Activated CD4-positive, alpha-beta T cell treated with anti-CD3 and anti-CD28 coated beads, Interleukin-2, amount 10 ng/mL, durations not matched to agents 7 days and 5 days (primary cell): ENCODE measurements at places on chromosomes 2 and 18. TPM values are rescaled to one million over a fixed set of nuclear protein-coding genes. Genes with fewer than 3 reads are reported as not detected.

ALLC gene
- not detected for total RNA-seq

NAT8 gene
- not detected for total RNA-seq

RAPH1 gene
- 2.1 TPM for total RNA-seq

MAL gene
- total RNA-seq, result 237 TPM

MYCN gene
- total RNA-seq, result not detected

- no peak overlapping the region for H3K4me3 ChIP-seq
- no peak overlapping the region for H3K27ac ChIP-seq
- DNase-seq, result no peak
- no peaks in the 10 kb centered on the region for H3K36me3 ChIP-seq
Observed at GRCh38 chr2:239424337-239425045, 23.7 kb upstream of the HDAC4 start.

DNA sequence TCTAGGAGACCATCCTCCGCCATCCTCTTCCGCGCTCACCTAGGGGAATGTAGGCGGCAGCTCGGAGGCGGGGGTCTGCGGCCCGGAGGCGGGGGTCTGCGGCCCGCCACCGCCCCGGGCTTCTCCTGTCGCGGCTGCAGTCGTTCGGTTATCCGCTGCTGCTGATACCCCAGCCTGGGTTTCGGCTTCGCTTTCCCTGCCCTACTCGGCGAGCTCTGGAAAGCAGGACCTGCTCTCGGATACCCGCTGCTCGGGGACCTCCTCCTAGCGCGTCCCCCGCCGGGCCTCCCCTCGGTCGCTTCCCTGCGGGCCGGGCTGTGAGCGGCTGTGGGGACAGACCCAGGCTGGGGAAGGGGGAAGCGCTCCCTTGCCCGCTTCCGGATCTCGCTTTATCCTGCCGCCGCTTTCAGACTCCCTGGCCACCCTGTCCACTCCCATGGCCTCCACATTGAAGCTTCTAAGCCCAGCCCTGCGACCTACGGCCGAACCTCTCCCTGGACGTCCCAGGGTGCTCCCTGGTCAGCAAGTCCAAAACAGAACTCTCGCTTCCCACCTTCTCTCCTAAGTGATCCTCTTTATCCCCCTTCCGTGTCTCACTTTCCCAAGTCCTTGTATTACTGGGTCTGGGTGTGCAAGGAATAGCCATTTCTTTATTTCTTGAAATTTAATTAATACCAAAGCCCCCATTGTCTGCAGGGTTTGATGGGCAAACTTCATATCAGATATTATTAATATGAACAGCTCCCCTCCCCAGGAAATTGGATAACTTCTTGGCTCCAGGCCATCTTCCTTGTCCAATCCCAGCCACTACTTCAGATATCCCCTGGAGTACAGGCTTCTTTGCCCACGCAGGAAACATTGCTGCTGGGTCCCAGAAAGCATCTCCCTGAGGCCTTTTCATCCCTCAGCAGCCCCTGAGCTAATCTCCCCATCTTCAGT lies 769 bp downstream of the FKBP1B start:
- peaks cover 2% of the 10 kb centered on the region for H3K36me3 ChIP-seq
- peaks cover 24% of the 10 kb centered on the region for H3K4me1 ChIP-seq
- no peak overlapping the region for H3K27ac ChIP-seq
- DNase-seq, result peak; percentile 17
- H3K27me3 ChIP-seq, result peaks cover 7% of the 10 kb centered on the region

DNA sequence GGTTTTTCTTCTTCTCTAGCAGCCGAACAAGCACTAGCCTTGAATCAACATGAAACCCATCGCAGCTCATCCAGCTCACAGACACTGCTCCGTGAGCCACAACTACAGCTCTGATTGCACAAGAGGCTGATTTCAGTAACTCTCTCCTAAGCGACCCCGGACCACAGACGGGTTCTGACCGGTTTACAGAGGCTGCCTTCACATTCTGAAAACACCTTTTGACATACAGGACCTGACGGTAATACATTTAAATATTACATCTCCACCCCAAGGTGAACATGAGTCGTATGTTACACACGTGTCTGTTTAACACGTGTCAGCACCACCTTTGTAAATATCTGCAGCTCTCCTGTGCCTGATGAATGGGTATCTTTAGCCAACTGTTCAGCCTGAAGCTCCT lies 120.7 kb downstream of the TMEM18 start:
- H3K4me1 ChIP-seq, result no peaks in the 10 kb centered on the region
- peaks cover 1% of the 10 kb centered on the region for H3K27me3 ChIP-seq
- DNase-seq, result no peak
- no peak overlapping the region for H3K27ac ChIP-seq
- H3K36me3 ChIP-seq, result no peaks in the 10 kb centered on the region
- H3K4me3 ChIP-seq, result no peak overlapping the region

GRCh38 chr2:42125841-42126594 lies 43.1 kb upstream of the EML4 start:
- peak overlapping the region; percentile 54 for H3K27ac ChIP-seq
- peaks cover 74% of the 10 kb centered on the region for H3K4me1 ChIP-seq
- no peak overlapping the region for H3K4me3 ChIP-seq
- peaks cover 11% of the 10 kb centered on the region for H3K36me3 ChIP-seq
- DNase-seq, result no peak

DNA sequence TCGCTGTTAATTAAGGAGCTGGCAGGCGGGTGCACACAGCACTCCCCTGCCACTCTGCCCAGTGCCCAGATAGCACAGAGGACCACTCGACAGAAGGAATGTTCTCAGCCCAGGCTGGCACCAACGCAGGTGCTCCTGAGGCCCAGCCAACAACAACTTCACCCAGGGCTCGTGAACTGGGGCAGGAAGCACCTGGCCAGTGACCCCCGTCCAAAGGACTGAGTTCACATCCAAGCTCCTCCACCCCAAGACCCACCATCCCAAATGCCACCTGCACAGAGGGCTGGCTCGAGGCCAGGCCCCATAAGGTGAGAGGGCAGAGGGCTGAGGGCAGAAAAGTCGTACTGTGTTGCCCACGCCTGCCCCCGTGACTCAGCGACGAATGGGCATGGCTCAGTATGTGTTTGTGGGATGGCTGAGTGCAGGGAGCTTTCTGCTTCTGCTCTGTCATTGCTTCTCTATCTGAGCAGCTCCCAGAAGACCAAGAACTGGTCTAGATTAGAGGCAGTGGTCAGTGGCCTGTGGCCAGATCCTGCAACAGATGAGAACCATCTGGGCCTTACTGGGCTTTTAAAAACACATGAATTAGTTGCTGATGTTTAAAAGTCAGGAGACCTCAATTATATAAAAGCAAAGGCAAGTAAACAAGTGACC lies 68.4 kb downstream of the POLR1A start:
- DNase-seq, result peak; percentile 31
- H3K4me1 ChIP-seq, result peaks cover 84% of the 10 kb centered on the region
- H3K27me3 ChIP-seq, result no peaks in the 10 kb centered on the region
- peaks cover 55% of the 10 kb centered on the region for H3K36me3 ChIP-seq
- H3K4me3 ChIP-seq, result peak overlapping the region; percentile 65

- no peak overlapping the region for H3K4me3 ChIP-seq
- no peak for DNase-seq
- no peaks in the 10 kb centered on the region for H3K4me1 ChIP-seq
- peaks cover 2% of the 10 kb centered on the region for H3K27me3 ChIP-seq
Observed at GRCh38 chr2:195861821-195862220, 204.8 kb downstream of the SLC39A10 start.

DNA sequence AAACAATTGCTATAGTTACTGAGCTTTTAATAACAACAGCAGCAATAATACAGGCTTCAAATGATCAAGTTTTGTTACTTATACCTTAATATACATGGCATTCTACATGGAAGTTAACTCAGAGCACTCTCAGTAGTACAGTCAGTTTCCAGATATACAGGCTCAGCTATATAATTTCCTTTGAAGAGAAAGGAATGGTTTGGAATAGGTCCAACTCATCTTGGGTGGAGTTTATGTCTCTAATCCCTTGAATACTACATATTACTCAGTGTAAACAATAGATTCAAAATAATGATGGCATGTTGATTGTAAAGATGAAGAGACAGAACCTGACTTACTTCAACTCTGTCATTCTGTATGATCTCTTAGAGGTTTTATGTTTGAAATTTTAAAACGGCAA lies 174.9 kb downstream of the EPHA4 start:
- DNase-seq, result no peak
- no peak overlapping the region for H3K27ac ChIP-seq
- H3K4me1 ChIP-seq, result no peaks in the 10 kb centered on the region

DNA sequence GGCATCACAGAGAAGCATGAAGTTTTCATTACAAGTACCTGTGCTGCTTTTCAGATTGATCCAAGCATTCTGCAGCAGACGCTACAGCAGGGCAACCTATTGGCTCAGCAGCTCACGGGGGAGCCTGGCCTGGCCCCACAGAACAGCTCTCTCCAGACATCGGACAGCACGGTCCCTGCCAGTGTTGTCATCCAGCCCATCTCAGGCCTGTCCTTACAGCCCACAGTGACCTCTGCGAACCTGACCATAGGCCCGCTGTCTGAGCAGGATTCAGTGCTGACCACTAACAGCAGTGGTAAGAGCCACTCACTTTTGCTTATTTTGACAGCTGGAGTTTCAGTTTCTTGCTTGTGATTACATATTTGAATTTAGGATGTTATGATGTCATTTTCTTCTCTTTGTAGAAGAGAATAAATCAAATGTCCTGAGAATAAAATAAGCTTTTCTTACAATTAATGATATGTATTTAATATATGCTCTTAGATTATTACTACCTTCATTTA lies 104.9 kb downstream of the ZNF236 start:
- no peak for DNase-seq
- H3K4me1 ChIP-seq, result peaks cover 7% of the 10 kb centered on the region
- H3K27ac ChIP-seq, result no peak overlapping the region
- H3K27me3 ChIP-seq, result no peaks in the 10 kb centered on the region
- peaks cover 43% of the 10 kb centered on the region for H3K36me3 ChIP-seq

GRCh38 chr2:152611458-152612231 lies 105.6 kb downstream of the PRPF40A start:
- no peaks in the 10 kb centered on the region for H3K27me3 ChIP-seq
- peaks cover 18% of the 10 kb centered on the region for H3K4me1 ChIP-seq
- no peak for DNase-seq
- H3K4me3 ChIP-seq, result no peak overlapping the region
- H3K27ac ChIP-seq, result peak overlapping the region; percentile 14

DNA sequence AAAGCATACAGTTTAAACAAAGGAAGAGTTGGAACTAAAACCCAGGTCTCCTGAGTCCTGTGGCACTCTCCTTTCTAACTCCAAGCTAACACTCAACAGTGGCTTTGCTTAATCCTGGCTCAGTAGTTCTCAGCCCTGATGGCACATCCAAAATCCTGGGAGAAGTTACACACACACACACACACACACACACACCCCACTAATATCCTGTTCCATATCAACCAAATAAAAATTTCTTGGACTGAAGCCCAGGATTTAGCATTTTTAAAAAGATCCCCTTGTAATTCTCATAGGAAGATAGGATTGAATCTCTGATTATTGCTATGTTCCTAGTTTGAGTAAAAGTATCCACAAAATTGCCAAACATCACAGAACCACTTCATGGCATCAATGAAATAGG lies 136.1 kb upstream of the RIOK3 start:
- H3K27me3 ChIP-seq, result no peaks in the 10 kb centered on the region
- no peak overlapping the region for H3K27ac ChIP-seq
- H3K36me3 ChIP-seq, result peaks cover 8% of the 10 kb centered on the region

DNA sequence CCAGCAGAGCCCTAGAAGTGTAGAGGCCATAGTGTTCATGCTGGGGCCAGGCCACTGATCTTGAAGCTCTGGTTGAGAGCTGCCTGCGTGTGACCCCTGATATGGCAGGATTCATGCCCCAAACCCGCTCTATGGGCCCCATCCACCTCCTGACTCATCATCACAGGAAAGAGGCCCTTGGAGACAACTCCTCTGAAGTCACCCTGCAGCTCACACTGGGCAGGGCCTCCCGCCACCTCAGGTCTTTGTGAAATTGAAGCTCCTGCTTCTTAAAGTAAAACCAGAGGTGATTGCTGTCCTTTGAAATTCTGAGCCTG lies 12.0 kb upstream of the TUBB6 start:
- H3K27me3 ChIP-seq, result peaks cover 4% of the 10 kb centered on the region
- H3K27ac ChIP-seq, result no peak overlapping the region
- H3K4me1 ChIP-seq, result no peaks in the 10 kb centered on the region
- no peak for DNase-seq
- H3K36me3 ChIP-seq, result no peaks in the 10 kb centered on the region

DNA sequence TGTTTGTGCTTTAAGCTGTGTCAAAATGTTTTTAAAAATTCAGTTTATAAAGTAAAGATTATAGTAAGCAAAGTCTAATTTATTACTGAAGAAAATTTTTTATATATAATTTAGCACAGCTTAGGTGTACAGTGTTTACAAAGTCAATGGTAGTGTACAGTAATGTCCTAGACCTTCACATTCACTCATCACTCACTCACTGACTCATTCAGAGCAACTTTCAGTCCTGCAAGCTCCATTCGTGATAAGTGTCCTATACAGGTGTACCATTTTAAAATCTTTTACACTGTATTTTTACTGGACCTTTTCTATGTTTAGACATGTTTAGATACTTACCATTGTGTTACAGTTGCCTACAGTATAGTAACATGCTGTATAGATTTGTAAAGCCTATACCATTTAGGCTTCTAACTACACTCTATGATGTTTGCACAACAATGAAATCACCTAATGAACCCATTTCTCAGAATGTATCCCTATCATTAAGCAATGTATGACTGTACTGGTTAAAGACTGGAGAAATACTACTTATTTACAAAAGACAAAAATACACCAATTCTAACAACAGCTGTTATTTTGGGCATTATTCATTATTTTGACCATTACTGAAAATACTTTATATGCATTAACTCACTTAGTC lies 95.1 kb downstream of the STRN start:
- H3K36me3 ChIP-seq, result peaks cover 65% of the 10 kb centered on the region
- peaks cover 7% of the 10 kb centered on the region for H3K4me1 ChIP-seq
- no peak for DNase-seq

DNA sequence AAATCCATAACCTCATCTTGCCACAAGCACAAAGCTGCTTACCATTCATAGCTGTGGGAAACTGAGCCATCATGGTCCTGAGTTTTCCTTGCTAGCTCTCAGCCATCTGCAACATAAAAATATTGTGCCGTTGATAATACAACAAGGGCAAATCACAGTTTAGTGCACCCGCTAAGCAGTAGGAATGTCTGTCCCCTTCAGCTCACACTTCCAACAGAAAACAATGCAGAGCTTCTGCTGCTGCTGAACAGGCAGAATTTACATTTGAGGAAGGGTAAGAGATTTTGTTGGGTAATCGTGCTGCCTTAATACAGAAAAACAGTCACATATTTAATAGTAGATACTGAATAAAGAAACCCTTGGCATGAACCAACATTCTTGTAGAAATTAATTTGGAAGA lies 32.3 kb downstream of the ITSN2 start:
- peaks cover 3% of the 10 kb centered on the region for H3K4me1 ChIP-seq
- H3K4me3 ChIP-seq, result no peak overlapping the region
- H3K27me3 ChIP-seq, result no peaks in the 10 kb centered on the region
- no peak overlapping the region for H3K27ac ChIP-seq
- DNase-seq, result no peak
- peaks cover 12% of the 10 kb centered on the region for H3K36me3 ChIP-seq
